Osteocyte (in vitro differentiated cells): ENCODE measurements at places on chromosomes 12 and 14. TPM values are rescaled to one million over a fixed set of nuclear protein-coding genes. Genes with fewer than 3 reads are reported as not detected.
A peak's percentile ranks its signal among the peaks of the same experiment; 100 is the strongest.

Gene AICDA
- total RNA-seq = not detected in 2 replicates

DNA sequence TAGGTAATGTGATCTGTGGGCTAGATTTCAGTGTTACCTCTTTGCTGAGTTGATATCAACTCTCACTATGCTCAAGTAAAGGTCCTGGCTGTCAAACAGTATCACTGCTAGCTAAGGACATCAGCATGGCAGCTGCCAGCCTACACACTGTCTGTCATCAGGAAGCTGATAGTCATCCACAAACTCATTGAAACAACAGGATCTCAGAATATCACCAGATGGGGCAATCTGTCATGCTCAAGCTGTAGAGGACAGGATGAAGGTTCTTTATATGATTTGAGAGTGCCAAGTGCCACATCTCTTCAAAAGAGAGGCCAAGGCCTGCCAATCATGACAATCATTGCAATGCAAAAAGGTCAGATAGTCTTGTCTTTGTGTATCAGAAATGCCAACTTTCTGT lies 811.5 kb upstream of the SEL1L start:
- H3K4me3 ChIP-seq = no peak overlapping the region
- no peak overlapping the region for H3K27ac ChIP-seq
- no peaks in the 10 kb centered on the region for H3K36me3 ChIP-seq
- H3K27me3 ChIP-seq = no peaks in the 10 kb centered on the region

Gene GALC
- total RNA-seq = 15.8 and 21.3 TPM in 2 replicates

Gene TRMT61A
- total RNA-seq = 10.9 and 11.5 TPM in 2 replicates

Gene IL22
- not detected in 2 replicates for total RNA-seq

DNA sequence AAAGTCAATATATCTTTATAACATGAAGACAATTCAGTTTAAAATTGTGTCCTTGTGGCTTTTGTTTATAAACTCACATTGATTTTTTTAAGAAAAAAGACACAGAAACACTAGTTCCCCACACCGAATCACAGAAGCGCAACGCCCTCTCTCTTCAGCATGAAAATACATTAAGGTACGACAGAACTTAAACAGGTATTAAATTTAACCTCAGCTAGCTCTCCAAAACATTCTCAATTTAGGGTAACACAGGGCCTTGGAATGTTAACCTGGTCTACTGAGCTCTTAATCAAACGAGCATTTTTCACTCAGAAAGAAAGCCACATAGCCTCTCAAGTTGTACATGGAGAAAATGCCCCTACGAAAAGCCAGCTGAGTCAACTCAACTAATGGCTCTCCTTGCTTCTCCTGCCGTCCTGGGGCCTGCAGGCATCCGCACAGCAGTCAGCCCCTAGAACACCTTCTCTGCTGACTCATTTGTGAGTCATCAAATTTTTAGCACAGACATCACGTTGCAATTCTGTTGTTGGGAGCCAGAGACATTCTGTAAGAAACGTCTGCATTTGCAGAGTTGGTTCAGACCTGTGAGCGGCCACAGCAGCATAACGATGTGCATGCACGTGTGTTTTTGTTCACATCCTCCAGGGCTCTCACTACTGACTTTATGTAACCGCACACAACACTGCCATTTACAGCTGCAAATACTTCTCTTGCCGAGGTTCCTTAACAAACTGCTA lies 141.6 kb downstream of the ITPR2 start:
- H3K4me3 ChIP-seq = peak overlapping the region; percentile 42
- no peaks in the 10 kb centered on the region for H3K27me3 ChIP-seq
- no peak for DNase-seq
- peaks cover 33% of the 10 kb centered on the region for H3K4me1 ChIP-seq
- H3K27ac ChIP-seq = peak overlapping the region; percentile 83

DNA sequence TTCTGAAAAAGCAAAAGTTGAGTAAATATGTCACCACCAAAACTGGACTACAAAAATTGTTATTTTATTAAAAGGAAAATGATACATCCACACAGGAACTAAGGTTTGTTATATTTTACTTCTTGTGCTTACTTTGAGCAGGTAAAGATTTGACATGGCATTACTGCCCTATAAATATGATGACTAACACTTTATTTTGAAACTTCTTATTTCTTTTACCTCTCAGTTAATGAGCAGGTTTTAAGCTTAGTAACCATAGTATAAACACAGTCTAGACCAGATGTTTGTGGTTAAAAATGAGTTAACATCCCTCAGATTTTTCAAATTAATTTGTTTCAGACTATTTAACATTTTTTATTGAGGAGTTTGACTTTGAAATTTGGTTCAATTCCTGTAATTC lies 862.5 kb upstream of the USP15 start:
- H3K27ac ChIP-seq = no peak overlapping the region
- no peaks in the 10 kb centered on the region for H3K27me3 ChIP-seq
- DNase-seq = no peak
- no peaks in the 10 kb centered on the region for H3K4me1 ChIP-seq
- no peaks in the 10 kb centered on the region for H3K36me3 ChIP-seq

DNA sequence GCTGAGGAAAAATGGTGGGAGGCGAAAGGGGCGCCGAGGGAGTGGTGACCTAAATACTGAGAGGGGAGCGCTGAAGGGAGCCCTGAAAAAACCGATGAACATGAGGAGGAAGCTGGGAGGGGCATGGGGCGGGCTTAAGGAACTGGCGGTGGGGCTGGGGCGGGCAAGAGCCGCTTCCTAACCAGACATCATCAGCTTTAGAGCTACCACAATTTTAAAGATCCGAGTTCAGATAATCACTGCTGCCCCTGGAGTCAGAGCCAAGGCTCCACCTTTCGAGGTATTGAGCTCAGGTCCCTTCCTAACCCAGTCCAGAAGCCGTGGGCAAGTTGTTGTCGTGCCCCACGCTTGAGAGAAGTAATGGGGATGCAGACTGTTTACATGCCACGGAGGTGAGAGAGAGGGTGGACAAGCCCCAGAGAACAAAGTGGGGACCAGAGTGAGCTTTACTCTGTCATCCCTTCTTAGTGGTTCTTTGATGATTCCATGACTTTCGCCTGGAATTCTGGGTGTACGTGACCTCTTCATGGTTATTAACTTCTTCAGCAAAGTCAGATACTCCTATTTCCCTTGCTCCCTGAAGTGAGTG lies 393 bp downstream of the ORMDL2 start:
- peaks cover 18% of the 10 kb centered on the region for H3K36me3 ChIP-seq
- H3K27ac ChIP-seq = no peak overlapping the region
- DNase-seq = no peak
- peaks cover 32% of the 10 kb centered on the region for H3K4me1 ChIP-seq

DNA sequence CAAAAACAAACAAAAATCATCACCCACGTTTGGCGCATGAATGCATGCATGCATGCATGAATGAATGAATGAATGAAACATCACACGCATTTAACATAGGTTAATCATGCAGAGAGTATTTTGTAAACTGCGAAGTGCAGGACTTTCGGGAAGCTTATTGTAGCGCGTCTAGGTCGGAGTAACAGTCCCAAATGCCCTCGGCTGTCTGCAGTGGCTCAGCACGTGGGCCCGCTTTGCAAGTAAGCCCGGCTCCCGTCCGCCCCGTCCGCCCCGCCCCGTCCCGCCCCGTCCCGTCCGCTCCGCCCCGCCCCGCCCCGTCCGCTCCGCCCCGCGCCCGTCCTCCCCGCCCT lies 263 bp upstream of the IFT81 start:
- H3K4me3 ChIP-seq = no peak overlapping the region
- no peak for DNase-seq

DNA sequence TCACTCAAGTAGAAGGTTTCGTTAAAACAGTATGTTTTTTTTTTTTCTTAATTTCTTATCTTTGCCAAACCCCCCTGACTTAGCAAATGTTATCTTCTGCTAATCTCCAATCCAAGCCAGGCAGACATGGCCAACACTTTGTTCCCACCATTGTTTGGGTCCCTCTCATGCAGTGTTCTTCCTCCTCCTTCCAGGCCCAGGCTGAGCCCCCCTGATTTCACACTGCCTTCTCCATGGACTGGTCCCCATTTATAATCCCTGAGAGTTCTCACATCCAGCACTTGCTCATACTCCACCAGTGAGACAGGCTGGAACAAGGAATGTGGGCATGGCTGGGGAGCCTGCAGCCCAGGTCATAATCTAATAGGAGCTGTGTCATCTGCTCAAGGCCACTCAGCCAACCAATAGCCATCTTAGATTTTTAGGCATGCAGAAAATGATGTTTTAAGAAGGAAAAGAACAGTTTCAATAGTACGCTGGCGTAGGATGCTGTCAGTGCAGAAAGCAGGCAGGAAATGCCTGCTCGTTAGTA lies 238.4 kb upstream of the CCDC196 start:
- no peak for DNase-seq
- no peaks in the 10 kb centered on the region for H3K4me1 ChIP-seq

DNA sequence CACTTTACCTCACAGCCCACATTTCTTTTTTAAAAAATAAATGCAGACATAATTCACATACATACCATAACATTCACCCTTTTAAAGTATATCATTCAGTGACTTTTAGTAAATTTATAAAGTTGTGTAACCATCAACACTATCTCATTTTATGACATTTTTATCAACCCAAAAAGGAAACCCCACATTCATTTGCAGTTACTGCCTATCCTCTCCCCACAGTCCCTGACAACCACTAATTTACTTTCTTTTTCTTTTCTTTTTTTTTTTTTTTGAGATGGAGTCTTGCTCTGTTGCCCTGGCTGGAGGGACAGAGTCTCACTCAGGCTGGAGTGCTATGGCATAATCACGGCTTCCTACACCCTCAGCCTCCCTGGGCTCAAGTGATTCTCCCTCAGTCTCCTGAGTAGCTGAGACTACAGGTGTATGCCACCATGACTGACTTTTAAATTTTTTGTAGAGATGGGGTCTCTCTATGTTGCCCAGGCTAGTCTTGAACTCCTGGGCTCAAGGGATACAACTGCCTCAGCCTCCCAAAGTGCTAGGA lies 1.5 kb upstream of the EP400 start:
- peak overlapping the region; percentile 46 for H3K27ac ChIP-seq
- H3K36me3 ChIP-seq = peaks cover 8% of the 10 kb centered on the region
- peak; percentile 17 for DNase-seq
- no peaks in the 10 kb centered on the region for H3K27me3 ChIP-seq
- H3K4me1 ChIP-seq = peaks cover 16% of the 10 kb centered on the region

Gene PLA2G1B
- total RNA-seq = 0.67 and 1.2 TPM in 2 replicates

DNA sequence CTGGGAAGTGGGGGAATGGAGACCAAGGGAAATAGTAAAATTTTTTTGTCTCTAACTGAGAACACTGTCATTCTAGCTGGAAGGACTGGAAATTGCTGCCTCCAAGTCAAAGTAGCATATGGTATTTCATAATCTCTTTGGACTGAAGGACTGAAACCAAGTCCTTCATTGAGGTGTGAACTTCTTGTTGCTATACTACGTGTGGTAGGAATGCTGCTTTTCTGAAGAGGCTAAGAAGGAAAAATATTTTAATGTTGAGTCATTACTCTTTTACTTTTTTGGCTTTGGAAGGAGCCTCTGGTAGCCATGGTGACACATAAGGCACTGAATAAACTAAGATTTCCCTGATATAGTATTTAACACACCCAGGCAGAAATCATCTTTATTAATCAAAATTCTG lies 465.4 kb downstream of the NPAS3 start:
- no peak for DNase-seq
- H3K4me1 ChIP-seq = peaks cover 11% of the 10 kb centered on the region
- H3K27ac ChIP-seq = no peak overlapping the region

DNA sequence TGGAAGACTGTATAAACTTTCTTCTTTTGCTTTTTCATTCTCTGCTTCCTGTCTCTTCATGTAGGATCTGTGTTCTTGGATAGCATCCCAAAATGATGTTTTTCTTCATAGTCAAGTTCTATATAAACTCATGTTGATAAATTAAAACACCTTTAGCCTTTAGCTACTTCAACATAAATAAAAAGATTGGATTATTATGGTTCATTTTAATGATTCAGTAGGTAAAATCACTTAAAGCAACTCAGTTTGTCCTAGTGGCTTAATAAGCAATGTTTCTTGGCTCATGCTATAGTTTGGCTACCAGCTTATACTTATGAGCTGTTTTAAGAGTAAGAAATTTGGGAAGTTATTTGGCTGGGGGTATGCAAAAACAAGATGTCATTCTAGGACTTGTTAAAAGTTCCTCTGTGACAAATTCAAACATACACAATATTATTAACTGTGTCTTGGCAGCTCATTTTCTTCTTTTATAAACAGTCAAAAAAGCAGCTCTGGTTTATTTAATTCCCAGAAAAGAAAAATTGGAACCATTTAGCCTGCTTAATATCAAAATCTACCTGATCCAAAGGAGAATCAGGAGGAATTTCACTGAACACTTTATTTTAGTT lies 111.4 kb downstream of the TMTC3 start:
- peaks cover 20% of the 10 kb centered on the region for H3K27me3 ChIP-seq
- DNase-seq = no peak
- H3K4me1 ChIP-seq = peaks cover 4% of the 10 kb centered on the region
- H3K4me3 ChIP-seq = no peak overlapping the region
- no peak overlapping the region for H3K27ac ChIP-seq

- H3K4me1 ChIP-seq = peaks cover 3% of the 10 kb centered on the region
- H3K27me3 ChIP-seq = no peaks in the 10 kb centered on the region
- H3K27ac ChIP-seq = no peak overlapping the region
- H3K36me3 ChIP-seq = peaks cover 14% of the 10 kb centered on the region
- DNase-seq = no peak
- no peak overlapping the region for H3K4me3 ChIP-seq
Observed at GRCh38 chr12:110355073-110355472, 48.4 kb downstream of the ANAPC7 start.

DNA sequence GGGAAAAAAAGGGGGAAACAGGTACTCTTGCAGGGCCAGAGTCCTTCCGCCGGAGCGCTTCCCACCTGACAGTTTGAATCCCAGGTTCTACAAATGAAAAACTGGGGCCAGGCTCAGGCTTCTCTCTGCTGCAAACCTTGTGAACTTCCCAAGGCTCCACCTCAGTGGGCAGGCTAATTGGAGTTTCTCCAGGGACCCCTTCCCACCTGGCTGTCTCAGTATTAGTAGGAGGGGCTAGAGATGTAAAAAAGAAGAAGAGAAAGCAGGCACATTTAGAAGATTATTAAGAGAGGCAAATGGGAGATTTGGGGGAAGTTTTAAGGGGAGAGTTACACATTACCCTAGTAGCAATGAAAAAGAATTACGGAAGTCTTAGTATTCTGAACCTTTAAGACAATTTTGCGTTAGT lies 20.0 kb upstream of the CLEC2D start:
- peaks cover 41% of the 10 kb centered on the region for H3K4me1 ChIP-seq
- H3K36me3 ChIP-seq = peaks cover 14% of the 10 kb centered on the region

DNA sequence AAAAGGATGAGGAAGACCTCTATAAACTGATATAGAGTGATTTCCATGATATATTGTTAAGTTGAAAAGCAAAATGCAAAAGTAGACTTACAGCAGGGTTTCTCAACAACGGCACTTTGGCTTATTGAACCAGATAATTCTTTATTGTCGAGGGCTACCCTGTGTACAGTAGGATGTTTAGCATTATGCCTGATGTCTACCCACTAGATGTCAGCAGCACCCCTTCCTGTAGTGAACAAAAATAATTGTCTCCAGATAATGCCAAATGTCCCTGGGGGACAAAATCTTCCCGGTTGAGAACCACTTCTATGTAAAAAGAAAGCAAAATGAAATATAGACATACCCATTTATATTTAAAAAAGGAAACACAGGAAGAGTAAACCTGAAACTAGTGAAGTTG lies 32.4 kb downstream of the ABCD2 start:
- peaks cover 2% of the 10 kb centered on the region for H3K4me1 ChIP-seq
- DNase-seq = no peak
- no peaks in the 10 kb centered on the region for H3K36me3 ChIP-seq
- H3K27ac ChIP-seq = no peak overlapping the region
- H3K27me3 ChIP-seq = peaks cover 23% of the 10 kb centered on the region

Gene FOXA1
- not detected in 2 replicates for total RNA-seq
